ENCODE measurements at places on chromosomes 4 and X. TPM values are rescaled to one million over a fixed set of nuclear protein-coding genes. Genes with fewer than 3 reads are reported as not detected.

- no peak overlapping the region for H3K27ac ChIP-seq
- H3K4me3 ChIP-seq: no peak overlapping the region
- H3K27me3 ChIP-seq: no peaks in the 10 kb centered on the region
- no peak for DNase-seq
- peaks cover 10% of the 10 kb centered on the region for H3K4me1 ChIP-seq
Measured at GRCh38 chrX:111861605-111862004, 14.4 kb upstream of the TRPC5OS start.

- H3K27ac ChIP-seq: no peak overlapping the region
- DNase-seq: no peak
- H3K4me3 ChIP-seq: no peak overlapping the region
- H3K4me1 ChIP-seq: no peaks in the 10 kb centered on the region
Measured at GRCh38 chrX:20427173-20427770, 160.6 kb upstream of the RPS6KA3 start.

DNA sequence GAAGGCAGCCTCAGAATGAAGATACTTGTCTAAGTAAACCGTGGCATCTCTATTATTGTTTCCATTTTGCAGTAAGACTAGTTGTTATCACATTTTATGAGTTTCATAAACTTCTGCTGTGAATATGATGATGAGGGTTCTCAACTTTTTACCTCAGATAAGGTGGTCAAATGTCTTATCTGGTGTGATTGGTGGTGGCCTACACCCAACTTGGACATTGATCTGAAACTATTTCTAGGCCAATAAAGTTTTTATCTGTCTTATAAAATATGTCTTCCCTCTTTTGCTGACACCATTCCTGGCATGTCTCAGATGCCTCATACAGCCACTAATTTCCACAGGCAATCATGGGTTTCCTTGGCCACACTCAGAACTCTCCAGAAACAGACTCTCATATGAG lies 480.3 kb upstream of the NR3C2 start:
- no peaks in the 10 kb centered on the region for H3K27me3 ChIP-seq
- no peak for DNase-seq
- no peaks in the 10 kb centered on the region for H3K36me3 ChIP-seq
- no peak overlapping the region for H3K4me3 ChIP-seq
- peaks cover 7% of the 10 kb centered on the region for H3K4me1 ChIP-seq

- H3K4me3 ChIP-seq: peak overlapping the region; percentile 70
- no peak for DNase-seq
- H3K36me3 ChIP-seq: no peaks in the 10 kb centered on the region
- peak overlapping the region; percentile 90 for H3K27ac ChIP-seq
- H3K27me3 ChIP-seq: peaks cover 23% of the 10 kb centered on the region
Measured at GRCh38 chr4:6781113-6781512, 1.4 kb upstream of the KIAA0232 start.

GRCh38 chr4:116122124-116122523 lies 963.3 kb downstream of the TRAM1L1 start:
- no peaks in the 10 kb centered on the region for H3K36me3 ChIP-seq
- no peaks in the 10 kb centered on the region for H3K4me1 ChIP-seq
- no peak overlapping the region for H3K27ac ChIP-seq
- no peak for DNase-seq

DNA sequence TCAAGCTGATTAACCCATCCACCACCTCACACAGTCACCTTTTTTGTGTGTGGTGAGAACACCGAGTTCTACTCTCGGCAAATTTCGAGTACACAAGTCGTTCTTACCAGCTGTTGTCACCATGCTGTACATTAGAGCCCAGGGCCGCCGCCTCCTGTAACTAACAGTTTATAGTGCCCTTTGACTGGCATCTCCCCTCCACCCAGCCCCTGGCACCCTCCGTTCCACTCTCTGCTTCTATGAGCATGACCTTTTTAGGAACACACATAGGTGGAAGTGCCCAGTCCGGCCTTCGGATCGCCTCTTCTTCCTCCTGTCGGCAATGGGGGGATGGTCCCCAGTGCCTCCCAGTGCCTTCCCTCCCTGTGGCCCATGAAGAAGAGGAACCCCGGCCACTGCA lies 141.4 kb downstream of the STK32B start:
- DNase-seq: no peak
- H3K27me3 ChIP-seq: no peaks in the 10 kb centered on the region
- no peaks in the 10 kb centered on the region for H3K4me1 ChIP-seq
- no peaks in the 10 kb centered on the region for H3K36me3 ChIP-seq
- no peak overlapping the region for H3K4me3 ChIP-seq

GRCh38 chr4:65535113-65535512 lies 135.2 kb downstream of the EPHA5 start:
- H3K27ac ChIP-seq: no peak overlapping the region
- no peak for DNase-seq
- no peak overlapping the region for H3K4me3 ChIP-seq
- H3K4me1 ChIP-seq: no peaks in the 10 kb centered on the region

- H3K27me3 ChIP-seq: peaks cover 18% of the 10 kb centered on the region
- no peak overlapping the region for H3K27ac ChIP-seq
- no peak overlapping the region for H3K4me3 ChIP-seq
- peaks cover 24% of the 10 kb centered on the region for H3K4me1 ChIP-seq
- no peaks in the 10 kb centered on the region for H3K36me3 ChIP-seq
- no peak for DNase-seq
Measured at GRCh38 chrX:7985568-7985967, 58.4 kb upstream of the PNPLA4 start.

GRCh38 chr4:24655971-24656370 lies 71.6 kb upstream of the DHX15 start:
- no peaks in the 10 kb centered on the region for H3K36me3 ChIP-seq
- no peak for DNase-seq
- no peak overlapping the region for H3K27ac ChIP-seq
- H3K27me3 ChIP-seq: no peaks in the 10 kb centered on the region

DNA sequence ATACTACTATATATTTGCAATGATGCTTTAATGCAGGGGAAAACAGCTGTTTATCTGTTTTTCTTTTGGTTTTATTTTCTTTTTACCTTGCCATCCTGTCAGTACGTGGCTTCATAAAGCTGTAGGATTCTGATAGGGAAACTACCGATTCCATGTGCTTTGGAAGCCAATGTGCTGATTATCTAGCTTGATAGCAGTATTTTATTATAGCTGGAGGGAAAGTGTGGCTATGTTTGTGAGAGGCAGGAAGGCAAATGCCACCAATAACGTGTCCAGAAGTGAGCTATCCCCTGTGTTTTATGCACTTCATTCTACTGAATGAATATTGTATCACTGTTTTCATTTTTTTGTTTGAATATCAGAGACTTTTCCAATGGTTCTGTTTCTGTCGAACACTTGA lies 43.7 kb downstream of the IL15 start:
- H3K27ac ChIP-seq: no peak overlapping the region
- H3K4me3 ChIP-seq: no peak overlapping the region
- H3K27me3 ChIP-seq: no peaks in the 10 kb centered on the region
- H3K4me1 ChIP-seq: peaks cover 9% of the 10 kb centered on the region
- H3K36me3 ChIP-seq: no peaks in the 10 kb centered on the region

DNA sequence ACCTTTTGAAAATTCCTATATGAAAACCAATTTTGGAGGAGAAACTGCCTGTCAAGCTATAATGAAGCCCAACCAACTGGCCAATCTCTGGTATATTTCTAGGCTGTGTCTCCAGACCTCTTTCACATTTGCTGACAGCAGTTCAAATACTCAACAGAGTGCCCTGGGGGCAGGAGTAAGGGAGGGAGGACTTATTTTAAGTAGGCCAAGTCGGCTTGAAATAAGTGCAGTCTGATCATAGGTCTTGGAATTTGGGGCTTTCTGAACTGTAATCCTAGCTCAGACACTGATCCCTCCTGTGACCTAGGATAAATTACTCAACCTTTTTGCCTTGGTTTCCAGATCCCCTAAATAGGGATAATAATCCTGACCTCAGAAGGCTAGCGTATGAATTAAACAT lies 59.4 kb upstream of the SLC7A11 start:
- DNase-seq: no peak
- peaks cover 4% of the 10 kb centered on the region for H3K4me1 ChIP-seq
- H3K36me3 ChIP-seq: no peaks in the 10 kb centered on the region
- no peak overlapping the region for H3K27ac ChIP-seq

DNA sequence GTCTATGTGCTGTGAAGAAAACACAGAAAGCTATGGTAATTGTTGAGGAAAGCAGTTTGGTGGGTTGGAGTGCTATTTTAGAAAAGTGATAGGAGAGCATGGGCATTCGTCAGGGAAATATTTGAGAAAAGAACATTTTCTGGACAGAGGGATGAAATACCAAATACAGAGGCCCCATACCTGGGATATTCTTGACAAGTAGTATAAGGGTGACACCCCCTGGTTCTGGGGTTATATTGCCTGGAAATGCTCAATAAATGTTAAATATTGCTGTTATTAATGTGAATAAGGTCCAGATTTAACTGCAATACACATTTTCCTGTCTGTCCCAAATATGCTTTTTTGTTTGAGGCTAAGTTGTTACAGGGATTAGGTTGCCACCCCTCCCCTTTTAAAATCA lies 42.9 kb downstream of the WWC2 start:
- no peak overlapping the region for H3K4me3 ChIP-seq
- no peak for DNase-seq
- no peaks in the 10 kb centered on the region for H3K27me3 ChIP-seq
- peaks cover 22% of the 10 kb centered on the region for H3K4me1 ChIP-seq

The EIF4E gene
- total RNA-seq: 97.7 TPM

The DMRTC1 gene
- total RNA-seq: 0.60 TPM

Data from progenitor cell of endocrine pancreas (in vitro differentiated cells).